ENCODE measurements at places on chromosomes 5 and 9. TPM values are rescaled to one million over a fixed set of nuclear protein-coding genes. Genes with fewer than 3 reads are reported as not detected.

DNA sequence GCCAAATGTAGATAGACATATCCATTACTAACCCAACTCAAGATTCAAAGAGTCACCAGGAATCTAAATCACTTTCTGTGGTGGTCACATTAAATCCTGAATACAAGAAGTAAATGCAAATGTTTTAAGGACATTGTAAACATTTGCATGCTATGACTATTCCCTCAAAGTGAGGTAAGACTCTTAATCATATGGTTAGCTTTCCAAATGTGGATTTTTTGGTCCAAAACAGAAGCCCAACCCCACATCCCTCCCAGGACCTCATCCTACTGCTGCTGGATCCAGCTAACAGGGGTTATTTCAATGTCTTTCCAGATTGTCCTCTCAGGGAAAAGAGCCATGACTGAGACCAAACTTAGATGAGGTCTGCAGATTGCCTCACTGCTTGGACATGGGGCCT lies 228.1 kb upstream of the PANK3 start:
- no peak for DNase-seq

GRCh38 chr9:113677057-113677456 lies 199.1 kb upstream of the ZNF618 start:
- peak; percentile 50 for DNase-seq

- no peak for DNase-seq
Observed at GRCh38 chr9:136110082-136111061, 8.3 kb downstream of the TMEM250 start.

Gene C9orf50
- not detected for polyA plus RNA-seq

Gene TNFSF8
- 1.4 TPM for polyA plus RNA-seq

Gene OR1K1
- polyA plus RNA-seq = not detected
